ENCODE measurements at places on chromosomes 13 and 19.

GRCh38 chr13:78680576-78681350 is 21.8 kb upstream of the OBI1 start:
- no peak for DNase-seq

DNA sequence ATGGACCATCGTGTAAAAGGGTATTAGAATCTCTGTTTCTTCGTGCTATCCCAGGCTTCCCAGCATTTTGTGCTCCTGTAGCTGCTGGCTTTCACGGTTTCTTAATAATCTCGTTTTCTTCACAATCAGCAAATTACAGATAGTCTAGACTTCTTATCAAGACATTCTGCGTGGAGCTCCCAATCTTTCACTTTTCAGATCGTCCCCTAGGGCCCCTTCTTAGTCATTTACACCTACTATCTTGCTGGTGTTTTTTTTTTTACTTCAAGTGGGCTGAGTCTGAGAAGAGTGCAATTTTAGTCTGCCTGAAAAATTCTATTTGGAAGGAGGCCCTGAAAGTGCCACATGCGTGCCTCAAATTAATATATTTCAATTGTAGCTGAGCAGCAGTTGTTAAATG is 275.1 kb downstream of the SHISA2 start:
- no peak for DNase-seq

DNA sequence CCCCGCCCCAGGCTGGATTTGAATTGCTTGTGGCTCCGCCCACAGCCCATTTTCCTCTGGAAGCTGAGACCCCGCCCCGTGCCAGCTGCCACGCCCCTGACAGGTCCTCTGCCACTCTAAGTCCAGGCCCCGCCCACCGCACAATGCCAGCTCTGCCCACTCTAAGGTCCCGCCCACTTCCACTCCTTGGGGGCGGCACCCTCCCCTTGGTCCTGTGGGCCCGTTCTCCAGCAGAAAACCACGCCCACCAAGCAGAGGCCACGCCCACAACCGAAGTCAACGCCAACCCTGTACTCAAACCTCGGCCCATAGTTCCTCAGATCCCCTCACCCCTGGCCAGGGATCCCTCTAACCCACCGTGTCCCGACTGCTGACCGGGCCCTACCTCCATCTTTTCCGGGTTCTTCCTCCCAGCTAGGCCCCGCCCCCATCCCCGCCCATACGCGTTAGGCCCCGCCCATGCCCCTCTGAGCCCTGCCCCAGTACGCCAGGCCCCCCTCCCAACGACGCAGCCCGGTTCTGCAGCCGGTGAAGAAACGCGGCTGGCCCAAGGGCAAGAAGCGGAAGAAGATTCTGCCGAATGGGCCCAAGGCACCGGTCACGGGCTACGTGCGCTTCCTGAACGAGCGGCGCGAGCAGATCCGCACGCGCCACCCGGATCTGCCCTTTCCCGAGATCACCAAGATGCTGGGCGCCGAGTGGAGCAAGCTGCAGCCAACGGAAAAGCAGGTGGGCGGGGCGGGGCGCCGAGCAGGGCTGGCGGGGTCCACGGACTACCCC is 1.3 kb downstream of the HMG20B start:
- peak; percentile 99 for DNase-seq

DNA sequence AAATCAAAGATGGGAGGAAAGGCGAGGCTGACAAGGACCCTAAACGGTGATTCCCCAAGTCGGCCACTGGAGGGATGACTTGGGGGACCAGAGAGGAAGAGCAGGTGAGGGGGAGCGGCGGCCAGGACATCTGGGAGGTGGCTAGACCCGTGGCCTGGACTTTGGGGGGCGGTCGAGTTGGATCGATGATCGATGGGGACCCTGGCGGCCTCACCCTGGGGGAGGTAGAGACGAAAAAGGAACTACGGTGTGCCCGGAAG is 7.7 kb upstream of the CIRBP start:
- DNase-seq, result peak; percentile 28

GRCh38 chr19:4267901-4268815 is 10.9 kb upstream of the SHD start:
- DNase-seq, result no peak

DNA sequence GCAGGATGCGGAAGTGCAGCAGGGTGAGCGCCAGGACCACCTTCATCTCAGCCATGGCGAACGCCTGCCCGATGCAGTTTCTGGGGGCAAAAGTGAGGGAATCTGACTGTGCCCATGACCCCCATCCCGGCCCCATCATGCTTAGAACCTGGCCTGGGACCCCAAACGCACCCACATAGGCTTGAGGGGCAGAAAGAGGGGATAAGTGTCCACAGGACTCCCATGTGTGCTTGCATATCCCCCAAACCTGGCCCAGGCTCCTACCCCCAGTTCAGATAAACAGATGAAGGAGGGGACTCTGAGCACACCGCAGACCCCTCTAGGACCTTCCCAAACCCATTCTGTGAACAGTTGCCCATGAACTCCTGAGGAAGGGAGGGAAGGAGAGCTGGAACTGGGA is 16.0 kb upstream of the CYP4F2 start:
- no peak for DNase-seq

DNA sequence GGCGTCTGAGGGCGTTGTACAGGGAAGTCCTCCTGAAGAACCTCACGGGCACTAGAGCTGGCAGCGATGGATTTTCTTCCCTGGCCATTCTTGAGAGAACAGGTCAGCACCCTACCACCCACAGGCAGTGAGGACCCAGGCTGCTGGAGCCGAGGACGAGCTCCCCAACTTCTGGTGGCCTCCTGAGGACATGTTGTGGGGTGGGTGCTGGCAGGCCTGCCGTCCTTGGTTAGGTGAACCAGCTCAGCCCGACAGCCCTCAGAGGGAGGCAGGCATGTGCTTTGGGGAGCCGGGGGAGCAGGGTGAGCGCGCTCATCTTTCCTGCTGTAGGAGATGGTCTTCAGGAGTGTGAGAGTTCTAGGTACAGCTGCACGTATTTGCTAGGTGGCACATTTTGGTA is 15.4 kb downstream of the LYL1 start:
- DNase-seq, result no peak

GRCh38 chr13:106795847-106796246 is 227.9 kb upstream of the ARGLU1 start:
- no peak for DNase-seq

DNA sequence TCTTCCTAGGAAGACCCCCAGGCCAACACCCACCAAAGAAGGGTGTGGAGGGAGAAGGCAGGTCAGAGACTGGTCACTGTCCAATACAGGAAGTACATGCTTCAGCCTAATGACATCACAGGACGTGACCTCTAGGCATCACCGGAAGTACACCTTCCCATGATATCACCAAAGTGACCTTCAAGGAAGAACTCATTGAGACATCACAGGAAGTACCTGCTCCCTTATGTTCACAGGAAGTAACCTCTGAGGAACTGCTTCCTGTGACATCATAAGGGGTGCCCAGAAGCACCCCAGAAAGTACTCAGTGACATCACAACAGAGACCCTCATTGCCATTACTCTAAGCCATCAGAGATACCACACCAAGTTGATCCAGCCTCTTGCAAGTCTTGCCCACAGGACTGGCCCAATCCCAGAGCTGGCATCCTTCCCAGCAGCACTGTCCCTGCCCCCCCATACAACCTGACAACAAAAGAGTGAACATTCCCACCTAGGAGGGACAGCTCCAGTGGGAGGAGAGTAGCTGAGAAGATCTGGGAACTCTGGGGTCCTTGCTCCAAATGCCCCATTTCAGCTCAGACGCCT is 24.2 kb upstream of the NANOS2 start:
- no peak for DNase-seq

DNA sequence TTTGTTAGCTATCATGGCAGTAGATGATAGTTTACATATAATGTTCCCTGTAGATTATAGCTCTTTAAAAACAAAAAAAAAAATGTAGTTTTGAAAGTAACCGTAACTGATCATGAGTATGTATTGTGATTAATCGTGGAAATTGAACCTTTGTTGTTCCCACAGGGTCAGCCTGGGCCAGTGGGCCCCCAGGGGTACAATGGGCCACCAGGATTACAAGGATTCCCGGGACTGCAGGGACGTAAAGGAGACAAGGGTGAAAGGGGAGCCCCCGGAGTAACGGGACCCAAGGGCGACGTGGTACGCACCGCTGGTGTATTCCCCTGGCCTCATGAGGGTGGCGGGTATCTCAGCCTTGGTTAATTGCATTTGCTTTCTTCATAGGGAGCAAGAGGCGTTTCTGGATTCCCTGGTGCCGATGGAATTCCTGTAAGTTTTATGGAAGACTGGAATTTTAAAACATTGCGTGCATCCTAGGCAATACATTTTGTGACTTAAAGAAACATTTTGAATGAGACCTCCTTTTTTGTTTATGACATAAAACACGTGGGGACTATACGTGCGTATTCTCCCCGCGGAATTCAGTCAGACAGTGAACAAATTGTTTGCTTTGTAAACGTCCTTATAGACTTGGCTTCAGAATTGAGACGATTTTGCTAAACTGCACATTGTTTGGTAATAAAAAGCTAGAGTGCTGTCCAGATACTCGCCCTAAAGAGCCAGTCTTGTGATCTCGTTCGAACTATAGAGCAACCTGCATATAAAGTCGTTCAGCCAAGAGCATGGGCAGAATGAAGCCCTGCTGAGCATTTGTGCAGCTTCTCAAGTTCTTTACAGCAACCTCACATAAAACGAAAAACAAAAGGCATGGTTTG is 117.7 kb downstream of the COL4A2 start:
- no peak for DNase-seq

DNA sequence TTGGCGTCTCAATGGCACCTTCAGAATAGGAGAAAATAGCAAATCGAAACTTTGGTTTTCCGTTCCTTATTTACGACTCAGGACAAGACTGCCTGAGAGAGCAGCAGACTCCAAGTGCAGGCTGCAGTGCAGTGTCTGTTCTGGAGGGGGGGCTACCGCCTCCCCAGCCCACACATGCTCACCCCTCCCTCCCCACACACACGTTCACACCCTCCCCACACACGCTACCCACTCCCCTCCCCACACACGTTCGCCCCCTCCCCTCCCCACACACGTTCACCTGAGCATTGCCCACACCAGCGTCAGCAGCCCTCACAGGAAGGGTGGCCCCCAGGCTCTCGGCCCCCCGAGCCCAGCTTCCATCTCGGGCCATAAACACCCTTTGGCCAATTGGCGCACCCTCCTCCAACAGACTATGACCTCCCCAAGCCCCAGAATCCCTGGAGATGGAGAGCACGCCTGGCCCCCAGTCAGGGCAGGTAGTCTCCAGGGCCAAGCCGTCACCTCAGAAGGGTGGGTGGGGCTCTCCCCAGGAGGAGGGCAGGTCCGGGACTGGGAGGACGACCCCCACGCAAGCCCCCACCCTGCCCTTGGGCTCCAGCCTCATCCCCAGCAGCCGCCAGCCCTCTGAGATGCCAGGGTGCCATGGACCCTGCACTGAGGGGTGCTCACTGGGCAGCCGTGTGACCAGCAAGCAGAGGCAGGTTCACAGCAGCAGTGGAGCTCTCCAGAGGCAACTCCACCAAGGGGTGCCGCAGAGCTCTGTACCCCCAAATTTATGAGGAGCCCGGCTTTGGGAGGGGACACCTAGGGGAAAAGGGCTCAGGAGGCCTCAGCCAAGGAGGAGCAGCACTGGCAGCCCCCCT is 27.5 kb downstream of the RASA3 start:
- no peak for DNase-seq

- no peak for DNase-seq
Measured at GRCh38 chr13:93963266-93964145, 516.0 kb downstream of the DCT start.

DNA sequence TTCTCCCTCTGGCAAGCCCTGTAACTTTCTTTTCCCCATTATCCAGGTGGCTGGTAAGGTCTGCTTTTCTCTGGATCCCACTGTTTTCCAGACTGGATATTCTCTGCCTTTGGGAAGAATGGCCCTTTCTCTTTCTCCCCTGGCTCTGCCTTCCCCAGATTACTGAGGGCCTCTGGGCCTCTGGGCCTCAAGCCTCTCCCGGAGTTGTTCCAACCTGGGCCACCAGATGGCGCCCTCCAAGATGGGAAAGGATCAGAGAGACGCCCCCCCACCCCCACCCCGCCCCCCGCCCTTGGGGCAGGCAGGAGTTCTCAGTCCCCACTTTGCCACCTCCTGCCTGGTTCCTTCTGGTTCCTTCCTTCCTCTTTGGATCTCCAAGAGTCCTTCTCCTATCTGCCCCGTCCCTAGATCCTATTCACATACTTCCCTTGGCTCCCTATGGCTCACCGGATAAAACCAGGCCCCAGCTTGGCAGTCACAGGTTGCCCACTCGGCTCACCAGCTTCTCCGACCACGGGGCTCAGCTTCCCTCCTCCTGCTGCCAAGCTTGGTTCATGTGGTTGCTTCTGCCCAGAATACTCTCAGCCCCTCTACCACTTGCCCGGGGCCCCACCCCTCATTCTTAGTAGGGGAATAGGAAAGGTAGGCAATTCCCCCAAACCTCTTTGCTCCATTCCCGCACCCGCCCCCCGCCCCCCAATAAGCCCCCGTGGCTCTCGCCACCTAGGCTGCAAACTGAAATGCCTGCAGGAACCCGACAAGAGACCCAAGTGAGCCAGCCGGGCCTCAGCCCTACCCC is 13.1 kb downstream of the EPS8L1 start:
- DNase-seq, result peak; percentile 83

- DNase-seq, result no peak
Measured at GRCh38 chr19:16368385-16369305, 44.0 kb downstream of the KLF2 start.

- peak; percentile 92 for DNase-seq
Measured at GRCh38 chr19:38233740-38234251, 9.8 kb upstream of the DPF1 start.

DNA sequence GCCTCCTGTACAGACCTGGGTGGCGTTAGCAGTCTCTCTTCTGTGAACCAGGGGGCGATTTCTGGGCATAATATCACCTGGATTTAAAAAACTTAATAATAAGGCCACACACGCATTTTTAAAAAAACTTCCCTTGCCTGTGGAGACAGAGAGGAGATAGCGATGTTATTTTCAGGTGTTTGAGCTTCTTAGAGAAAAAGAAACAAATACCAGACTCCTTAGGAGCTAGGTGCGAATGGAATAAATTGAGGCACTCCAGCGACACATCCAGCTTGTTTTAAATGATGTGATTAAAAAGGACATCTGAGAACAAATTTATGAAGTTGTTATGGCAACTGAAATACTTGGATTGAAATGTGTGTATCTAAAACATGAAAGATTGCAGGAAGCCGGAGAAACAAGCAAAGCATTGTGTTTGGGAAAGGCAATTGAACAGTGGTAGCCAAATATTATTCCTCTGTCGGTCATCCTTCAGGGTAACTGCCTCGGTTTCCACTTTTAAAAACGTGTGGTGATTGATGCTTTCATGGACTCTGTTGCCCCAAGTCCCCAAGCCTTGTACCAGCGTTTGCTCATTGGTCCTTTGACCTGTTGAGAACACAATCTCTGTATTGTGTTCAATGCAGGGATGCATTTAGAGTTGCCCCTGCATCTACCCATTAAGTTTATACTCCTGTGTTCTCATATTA is 158.7 kb downstream of the TM9SF2 start:
- DNase-seq, result no peak

DNA sequence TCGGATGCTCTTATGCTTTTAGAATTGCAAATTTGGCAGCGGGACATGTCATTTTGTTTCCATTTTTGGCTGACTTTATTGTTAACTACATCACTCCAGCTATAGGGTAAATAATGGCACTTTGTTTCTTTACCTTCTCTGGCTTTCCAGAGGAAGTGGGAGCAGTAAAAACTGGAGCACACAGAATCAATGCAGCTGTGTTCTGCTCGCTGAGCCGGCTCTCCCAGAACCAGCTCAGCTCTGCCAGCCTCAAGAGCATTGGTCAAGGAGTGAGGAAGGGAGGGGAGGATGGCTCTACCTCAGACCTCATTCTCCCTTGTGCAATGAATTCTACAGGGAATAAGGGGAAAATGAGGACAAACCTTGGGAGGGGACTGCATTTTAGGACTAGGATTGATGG is 50.5 kb upstream of the SPATA13 start:
- DNase-seq, result no peak
